DND-41 (cell line): ENCODE measurements at places on chromosomes 12 and 14.

DNA sequence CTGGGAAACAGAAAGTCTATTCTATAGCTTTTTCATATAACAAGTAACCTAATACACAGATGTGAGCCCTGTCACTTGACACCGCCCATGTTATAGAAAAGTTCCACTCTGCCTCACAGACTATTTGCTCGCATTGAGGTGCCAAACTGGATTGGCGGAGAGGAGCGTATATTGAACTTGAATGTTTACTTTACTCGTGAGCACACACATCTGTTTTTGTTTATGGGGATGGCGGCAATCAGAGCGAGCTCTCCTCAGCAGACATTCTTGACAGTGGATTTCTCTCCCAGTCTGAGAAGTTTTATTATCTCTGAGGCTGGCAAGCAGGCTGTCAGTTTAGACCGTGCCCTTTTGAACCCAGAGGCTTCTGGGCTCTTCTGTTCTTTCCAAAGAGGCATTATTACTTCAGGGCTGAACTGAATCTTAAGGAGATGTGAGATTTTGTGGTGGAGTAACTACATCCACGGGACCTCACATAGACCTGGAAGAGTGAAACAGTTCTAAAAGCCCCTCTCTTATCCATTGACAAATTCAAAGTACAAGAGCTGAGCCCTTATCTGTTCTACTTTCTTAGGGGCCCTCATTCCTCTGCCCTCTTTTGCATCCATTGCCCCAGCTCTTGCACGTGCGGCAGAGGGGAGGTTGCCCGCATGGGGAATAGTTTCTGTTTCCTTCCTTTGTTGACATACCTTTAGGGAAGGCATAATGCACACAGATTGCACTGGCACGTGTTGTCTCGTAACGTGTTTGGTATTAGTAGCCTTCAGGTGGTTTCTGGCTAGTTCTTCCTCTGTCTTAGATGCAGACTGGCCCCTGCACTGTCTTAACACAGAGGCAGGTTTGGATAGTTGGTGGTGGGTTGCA, 68.2 kb downstream of the DRAM1 start:
- no peak for DNase-seq

GRCh38 chr12:19088606-19089005, 40.9 kb upstream of the PLEKHA5 start:
- DNase-seq: no peak

- no peak for DNase-seq
Measured at GRCh38 chr12:69388371-69388770, 28.8 kb downstream of the YEATS4 start.

DNA sequence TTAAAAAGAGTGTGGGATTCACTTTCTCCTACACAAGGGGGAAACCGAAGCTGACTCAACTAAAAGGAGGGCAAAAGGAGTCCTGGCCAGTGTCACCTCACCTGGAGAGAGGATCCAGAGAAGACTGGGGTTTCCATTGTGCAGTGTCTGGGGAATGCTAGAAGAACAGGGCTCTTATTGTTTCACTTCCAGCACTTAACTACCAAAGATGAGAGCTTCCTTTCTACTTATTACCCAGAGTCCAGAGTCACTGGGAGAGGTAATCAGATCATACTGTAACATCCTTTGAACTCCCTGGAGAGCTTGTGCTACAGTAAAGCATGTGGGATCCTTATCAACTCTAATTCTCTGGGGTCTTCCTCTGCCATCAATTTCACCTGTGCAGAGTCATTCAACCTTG, 148.4 kb upstream of the BCL2L14 start:
- DNase-seq: no peak

DNA sequence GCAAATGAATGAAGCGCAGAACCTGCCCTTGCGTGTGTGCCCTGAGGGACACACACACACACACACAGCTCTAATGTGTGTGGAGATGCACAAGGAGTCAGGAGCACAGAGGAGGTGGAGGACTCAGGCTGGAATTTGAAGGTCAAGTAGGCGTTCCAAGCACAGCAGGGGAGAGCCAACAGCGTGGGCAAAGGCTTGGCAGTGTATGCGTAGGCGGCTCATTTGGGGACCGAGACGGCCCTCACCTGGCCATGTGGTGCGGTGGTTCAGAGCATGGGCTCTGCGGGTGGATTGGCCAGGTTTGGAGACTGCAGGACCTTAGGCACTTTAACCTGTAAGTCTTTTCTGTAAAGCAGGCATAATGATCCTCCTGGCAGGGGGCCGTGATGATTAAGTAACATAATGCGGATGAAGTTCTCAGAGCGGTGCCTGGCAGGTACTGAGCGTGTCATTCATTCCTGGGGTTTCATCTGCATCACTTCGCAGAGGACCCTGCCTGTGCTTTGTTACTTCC, 69.5 kb upstream of the SLC24A4 start:
- DNase-seq: no peak

DNA sequence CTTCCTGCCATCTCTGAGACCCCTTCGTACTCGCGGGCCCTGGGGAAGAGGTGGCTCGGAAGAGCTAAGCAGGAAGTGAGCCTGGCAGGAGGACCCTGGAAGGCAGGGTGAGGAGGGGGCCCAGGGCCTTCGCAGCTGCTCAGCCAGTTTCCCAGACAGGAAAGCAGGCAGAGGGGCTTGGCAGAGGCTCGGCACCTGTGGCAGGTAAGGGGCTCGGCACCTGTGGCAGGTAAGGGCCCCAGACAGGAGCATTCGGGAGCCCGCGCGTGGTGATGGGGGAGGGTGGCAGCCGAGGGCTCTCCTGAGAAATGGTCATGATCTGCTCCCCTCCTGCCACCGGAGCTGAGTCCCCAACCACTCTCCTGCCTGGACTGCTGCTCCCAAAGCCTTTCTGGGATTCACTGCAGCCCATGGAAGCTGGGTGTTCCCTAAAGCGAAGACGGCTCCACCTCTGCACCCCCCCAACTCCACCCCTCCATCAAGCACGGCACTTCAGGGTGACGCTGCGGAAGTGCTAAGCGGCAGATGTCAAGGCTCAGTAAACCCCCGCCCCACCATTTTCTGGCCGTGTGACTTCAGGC, 63.2 kb downstream of the PRIMA1 start:
- no peak for DNase-seq

DNA sequence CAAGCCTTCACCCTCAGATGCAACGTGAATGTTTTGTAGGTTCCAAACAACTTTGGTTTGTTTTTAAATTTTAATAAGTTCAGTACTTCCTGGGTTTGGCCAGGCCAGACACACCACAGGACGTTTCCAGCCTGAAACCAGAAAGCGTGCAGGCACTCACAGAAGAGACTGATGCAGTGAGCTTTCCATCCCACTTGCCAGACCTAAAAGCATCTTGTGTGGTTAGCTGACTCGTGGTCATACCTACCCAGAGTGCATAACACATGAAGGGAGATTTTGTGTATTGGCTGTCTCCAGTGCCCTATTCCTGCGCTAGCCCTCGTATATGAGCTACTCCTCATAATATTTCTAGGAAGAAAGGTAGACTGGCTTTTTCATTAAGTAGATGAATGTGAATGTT, 297.3 kb upstream of the FAR2 start:
- no peak for DNase-seq
